Lower leg skin (tissue), 4 donors: ENCODE measurements at places on chromosomes 2 and 18. TPM values are rescaled to one million over a fixed set of nuclear protein-coding genes. Genes with fewer than 3 reads are reported as not detected.

The SELENOI gene
- 34.3 TPM for total RNA-seq

The SLC39A6 gene
- total RNA-seq: 137 TPM

GRCh38 chr2:112187805-112188596 lies 49.8 kb downstream of the FBLN7 start:
- DNase-seq: no peak

GRCh38 chr18:56142001-56142400 lies 496.4 kb downstream of the TXNL1 start:
- no peak for DNase-seq
